ENCODE measurements at places on chromosomes 13 and 19.

- no peak for DNase-seq
These were observed 66.6 kb downstream of the GGACT start for GRCh38 chr13:100521851-100522617.

GRCh38 chr19:8585894-8586750 is 8.9 kb upstream of the MYO1F start:
- no peak for DNase-seq

DNA sequence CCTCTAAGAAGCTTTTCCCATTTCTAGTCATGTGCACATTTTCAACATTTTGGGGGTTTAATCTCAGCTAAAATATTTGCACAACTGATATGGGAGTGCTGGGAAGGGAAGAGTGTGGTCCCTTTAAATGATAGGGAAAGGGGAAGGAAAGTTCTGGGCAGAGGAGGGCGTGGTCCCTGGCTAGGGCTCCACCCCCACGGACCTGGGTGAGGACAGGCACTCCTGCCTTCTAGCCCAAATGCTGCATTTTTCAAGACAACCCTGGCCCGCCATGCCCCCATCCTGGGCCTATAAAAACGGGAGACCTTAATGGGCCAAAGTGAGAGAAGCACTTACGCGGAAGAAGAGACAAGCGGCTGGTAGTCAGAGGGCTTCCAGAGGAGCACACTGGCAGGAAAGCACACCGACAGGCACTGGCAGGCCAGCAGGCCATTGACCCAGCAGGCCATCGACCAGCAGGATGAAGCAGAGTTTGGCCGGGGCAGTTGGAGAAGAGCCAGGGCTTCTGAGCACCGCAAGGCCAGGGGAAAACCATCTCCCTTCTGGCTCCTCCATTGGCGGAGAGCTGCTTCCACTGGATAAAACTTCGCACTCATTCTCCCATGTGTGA is 266.7 kb downstream of the SPRY2 start:
- no peak for DNase-seq

DNA sequence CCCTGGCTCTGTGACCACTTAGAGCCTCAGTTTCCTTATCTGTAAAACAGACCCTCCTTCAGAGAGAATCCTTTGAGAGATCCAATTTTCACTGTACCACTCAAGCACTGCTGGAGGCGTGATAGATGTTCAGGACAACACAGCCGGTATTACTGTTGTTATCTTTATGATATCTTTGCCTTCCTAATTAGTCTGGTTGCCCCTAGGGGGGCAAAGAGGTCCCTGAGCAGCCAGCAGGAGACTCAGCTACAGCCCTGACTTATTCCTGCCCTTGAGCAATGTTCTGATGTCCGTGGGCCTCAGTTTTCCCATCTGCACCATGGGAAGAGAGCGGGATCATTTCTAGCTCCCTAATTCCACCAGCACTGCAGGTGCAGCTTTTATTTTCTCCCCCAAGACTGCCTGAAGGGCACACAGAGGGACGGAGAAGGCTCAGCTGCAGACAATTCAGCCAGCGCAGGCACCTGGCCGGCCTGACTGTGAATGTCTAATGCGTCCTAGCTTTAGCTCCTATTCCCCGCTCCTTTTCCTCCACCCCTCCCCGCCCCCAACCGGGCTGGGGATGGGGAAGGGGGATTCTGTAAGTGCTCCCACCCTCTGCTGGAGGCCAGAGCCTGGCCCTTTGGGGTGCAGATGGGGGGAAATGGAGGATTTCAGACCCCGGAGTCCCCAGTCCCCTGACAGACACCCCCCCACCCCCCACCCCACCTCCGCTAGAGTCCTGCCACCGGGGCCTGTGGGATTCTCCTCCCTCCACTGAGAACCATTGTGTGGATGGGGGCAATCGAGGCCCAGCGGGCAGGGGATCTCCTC is 16.2 kb downstream of the TLE5 start:
- no peak for DNase-seq

- no peak for DNase-seq
These were observed 20.6 kb downstream of the FREM2 start for GRCh38 chr13:38707460-38707859.

DNA sequence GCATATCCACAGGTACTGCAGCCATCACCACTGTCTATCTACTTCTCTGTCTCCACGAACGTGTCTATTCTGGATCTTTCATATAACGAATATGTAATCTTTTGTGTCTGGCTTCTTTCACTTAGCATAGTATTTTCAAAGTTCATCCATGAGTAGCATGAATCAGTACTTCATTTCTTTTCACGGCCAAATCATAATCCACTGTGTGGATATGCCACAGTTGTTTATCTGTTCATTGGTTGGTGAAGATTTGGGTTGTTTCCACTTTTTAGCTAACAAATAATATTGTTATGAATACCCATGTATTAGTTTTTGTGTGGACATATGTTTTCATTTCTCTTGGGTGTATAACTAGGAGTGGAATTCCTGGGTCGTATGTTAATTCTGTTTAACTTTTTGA is 14.4 kb downstream of the RGCC start:
- no peak for DNase-seq

DNA sequence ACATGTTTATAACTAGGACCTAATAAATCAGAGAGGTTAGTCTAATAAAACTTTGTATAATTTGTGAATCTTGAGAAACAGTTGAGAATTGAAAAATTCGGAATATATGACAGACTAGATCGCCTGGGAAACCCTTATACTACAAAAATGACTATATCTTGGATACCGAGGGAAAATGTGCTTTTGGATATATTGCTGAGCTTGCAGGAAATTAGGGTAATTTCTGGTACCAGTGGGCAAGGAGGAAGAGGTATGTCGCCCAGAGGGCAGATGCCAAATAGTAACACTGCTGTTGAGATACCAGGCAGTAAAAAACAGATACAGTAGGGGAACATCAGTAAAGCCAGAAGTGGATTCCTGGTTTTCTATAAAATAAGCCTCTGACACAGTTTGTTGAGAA is 17.3 kb downstream of the MPHOSPH8 start:
- no peak for DNase-seq

DNA sequence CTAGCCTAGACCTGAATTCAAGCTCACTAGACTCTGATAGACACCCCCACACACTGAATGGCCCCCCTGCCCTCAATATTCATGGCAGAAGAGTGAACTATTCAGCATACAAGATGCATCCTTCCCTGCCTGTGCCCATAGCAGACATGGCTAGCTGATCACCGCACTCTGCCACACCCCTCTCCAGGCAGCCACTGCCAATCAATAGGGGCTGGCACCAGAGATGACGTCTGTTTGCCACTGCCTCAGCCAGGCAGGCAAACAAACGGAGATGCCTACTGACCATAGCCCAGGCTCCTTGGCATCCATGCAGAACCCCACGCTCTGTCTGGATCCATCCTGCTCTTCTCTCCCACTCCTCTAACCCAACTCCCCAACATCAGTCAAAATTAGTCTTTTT is 13.8 kb upstream of the NPAS1 start:
- no peak for DNase-seq

- no peak for DNase-seq
These were observed 6.0 kb upstream of the SULT2A1 start for GRCh38 chr19:47891923-47892666.

- DNase-seq: no peak
These were observed 160.6 kb upstream of the SPRY2 start for GRCh38 chr13:80501556-80501955.

Data from stimulated activated CD4-positive, alpha-beta T cell treated with anti-CD3 and anti-CD28 coated beads, Interleukin-1b, Interleukin-23, amount 100 ng/mL, for 1 hour (primary cell).